ENCODE measurements at places on chromosomes 7 and 10.

DNA sequence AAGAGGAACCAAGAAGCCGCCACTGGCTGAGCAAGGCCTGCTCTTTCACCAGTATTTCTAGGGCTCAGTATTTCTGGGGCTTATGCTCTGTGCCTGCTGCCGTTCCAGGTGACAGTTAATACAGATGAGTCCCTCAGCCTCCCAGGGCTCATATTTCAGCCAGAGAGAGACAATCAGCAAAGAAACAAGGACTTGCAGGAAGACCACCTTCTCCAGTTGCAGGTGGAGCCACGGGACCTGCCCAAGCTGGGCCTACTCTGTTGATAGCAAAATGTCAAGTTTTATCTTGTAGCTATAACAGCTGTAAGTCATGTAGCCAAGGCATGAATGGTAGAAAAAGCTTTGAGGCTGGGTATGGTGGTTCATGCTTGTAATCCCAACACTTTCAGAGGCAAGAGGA is 42.7 kb downstream of the NPTX2 start:
- no peak for DNase-seq

DNA sequence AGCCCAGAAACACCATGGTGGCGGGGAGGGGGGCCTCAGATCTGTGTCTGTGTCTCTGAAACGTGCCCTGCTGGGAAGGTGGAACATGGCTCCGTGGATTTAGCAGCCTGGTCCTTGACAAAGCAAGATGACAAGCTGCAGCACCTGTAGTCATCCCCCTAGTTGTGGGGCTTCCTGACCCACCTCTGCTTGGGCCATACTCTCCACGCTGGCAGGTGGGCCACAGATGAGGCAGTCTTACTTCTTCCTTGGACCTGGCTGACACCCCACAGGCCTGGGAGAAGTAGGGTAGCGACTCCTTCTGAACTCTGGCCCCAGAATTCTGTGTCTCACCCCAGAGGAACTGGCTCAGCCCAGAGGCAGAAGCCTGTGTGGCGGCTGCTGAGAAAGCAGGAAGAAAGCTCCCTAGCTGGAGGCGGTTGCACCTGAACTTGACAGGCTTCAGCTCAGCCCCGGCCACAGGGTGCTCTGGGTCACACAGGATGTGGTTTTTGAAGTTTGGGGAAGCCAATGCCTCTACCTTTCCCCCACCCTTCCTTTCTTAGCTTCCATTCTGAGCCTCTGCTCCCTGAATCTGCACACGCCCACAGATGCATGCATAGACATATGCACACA is 113.9 kb downstream of the ABLIM1 start:
- DNase-seq = no peak

DNA sequence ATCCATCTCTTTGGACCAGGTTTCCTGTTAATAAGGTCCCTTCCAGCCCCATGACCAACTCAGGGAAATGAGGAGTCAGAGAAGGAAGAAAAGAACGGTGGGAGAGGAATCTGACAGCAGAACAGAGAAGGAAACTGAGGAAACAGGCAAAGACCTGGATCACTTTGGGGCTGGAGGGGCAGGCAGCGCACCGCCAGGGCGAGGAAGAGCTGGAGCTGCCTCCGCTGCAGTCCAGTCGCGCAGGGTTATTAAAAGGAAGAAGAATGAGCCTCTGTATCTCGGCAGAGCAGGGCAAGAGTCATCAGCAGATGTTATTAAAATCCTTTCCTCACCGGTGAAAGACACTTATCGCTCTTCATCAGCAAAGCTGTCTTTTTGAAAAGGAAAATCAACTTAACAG is 37.7 kb upstream of the R3HCC1L start:
- no peak for DNase-seq

DNA sequence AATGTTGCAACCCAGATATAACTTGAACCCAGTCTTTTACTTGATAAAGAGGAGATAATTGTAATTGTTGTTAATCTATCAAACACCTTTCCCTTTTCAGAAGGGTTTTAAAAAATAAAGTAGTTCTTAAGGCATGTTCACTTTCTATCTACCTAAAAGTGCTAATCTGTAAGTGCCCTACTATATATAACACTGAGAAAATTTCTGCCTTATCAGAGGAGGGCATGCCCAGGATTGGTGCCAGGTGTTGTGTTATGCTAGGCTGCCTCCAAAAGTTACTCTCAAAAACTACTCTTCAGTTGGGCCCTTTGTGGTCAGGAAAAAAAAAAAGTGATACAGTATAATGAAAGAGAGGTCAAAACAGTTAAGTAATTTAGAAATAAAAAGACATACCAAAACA is 36.3 kb downstream of the SMNDC1 start:
- DNase-seq = no peak

- no peak for DNase-seq
Observed at GRCh38 chr7:150556521-150557138, 10.6 kb upstream of the GIMAP4 start.

DNA sequence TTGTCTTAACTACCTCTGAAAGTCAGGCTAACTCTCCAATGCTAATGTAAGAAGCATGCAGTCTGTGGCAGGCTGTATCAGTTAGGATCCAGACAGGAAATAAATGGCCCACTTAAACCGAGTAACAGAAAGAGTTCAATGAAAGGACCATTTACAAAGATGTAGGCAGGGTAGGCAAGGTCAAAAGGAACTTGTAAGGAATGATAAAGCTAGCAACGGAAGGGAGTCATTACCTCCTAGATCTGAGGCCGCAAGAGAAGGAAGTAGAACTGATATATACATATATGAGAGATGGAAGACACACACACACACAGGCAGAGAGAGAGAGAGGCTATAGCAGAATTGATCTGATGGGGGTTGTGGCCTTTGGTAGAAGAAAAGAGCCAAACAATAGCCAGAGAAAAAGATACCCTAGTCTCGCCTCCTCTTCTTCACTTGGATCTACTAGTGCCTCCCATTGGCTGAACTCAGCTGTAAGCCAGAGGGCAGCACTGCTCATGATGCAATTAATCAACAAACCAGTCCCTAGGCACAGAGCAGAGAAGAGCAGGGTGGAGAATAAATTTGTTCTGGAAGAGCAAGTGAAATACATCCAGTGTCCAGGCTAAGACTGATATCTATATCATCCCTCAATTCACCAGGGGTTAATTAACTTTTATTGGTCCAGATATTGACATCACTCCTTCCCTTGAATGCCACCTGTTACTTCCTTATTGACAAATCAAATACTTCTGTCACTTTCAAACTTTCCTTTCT is 91.2 kb downstream of the LSMEM1 start:
- DNase-seq = no peak

- no peak for DNase-seq
Observed at GRCh38 chr7:14666304-14666703, 236.2 kb downstream of the DGKB start.

DNA sequence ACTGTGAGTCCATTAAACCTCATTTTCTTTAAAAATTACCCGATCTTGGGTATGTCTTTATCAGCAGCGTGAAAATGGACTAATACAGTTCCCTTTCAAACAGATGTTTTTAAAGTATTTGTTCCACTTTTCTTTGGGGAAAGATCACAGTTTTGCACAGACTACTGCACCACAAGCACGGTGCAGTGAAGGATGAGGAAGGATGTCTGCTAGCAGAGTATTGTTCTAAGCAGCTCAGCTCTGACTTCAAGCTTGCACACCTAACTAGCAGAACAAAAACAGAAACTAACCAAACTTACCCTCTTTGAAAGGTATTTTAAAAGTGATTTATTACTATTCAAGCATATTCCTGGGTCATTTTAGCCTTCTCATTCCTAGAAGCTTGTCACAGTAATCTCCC is 20.0 kb downstream of the THNSL1 start:
- DNase-seq = no peak

DNA sequence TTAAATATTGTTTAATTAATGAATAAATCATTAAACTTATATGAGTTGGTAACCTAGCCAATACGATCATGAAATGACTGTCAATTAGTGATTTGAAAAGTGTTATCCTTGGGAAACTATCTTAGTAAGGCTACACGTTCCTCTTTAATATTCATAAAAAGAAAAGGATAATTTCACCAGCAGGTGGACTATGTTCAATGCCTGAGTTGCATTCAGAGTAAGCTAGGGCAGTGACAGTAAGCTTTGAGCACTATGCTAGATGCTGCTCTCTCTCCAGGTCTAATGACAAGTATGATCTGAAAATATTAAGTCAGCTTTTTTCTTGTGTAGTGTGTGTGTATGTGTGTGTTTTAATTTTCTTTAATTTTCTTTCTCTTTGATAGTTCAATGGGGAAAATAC is 486.3 kb upstream of the PCDH15 start:
- no peak for DNase-seq

- no peak for DNase-seq
Observed at GRCh38 chr10:19683356-19683755, 132.9 kb upstream of the PLXDC2 start.

- DNase-seq = no peak
Observed at GRCh38 chr7:1301054-1301881, 68.6 kb downstream of the UNCX start.

GRCh38 chr7:102967798-102968197 is 55.0 kb downstream of the LRRC17 start:
- no peak for DNase-seq

DNA sequence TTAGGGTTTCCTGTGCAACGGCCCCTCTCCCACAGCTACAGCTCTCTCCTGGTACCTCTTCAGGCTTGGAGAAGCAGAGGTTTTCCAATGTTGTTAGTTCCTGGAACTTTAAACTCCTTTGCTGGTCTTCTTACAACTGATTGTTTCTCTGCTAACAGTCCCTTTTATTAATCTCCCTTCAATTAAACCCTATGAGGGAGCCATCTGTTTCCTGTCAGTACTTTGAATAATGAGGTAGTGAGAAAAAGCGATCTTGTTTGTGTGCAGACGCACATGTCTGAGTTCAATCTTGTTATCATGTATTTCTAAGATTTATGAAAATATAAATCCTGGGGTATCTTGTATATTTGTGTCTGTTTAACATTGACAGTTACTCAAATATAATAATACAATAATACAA is 102.4 kb downstream of the MDFIC start:
- no peak for DNase-seq

DNA sequence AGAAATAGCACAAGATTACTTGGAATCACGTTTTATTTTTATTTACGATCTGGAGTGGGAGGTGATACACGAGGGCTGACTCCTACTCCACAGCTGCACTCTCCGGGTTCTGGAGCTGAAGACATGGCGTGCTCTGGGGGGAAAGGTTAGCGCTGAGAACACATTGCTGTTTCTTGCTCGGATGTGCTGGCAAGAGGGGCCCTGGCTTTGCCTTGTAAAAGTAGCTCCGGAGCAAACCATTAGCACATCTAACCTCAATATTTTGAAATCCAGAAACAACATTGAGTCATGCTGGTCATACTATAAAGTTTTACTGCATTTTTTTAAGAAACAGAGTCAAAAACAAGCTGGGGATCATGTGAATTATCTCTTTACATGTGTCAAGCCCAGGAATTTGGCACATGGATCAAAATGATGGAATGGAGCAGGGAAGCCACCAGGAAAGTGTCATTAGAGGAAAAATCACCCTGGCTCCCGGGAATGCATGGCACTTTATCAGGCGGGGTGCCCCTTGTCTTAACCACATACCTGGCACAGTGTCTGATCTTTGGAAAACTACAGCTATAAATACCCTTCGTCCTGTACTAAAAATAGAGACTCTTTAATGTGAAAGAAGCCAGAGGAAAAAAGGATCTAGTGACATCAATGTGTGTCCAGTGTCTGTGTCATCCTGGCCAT is 31.6 kb upstream of the LYZL1 start:
- peak; percentile 79 for DNase-seq

DNA sequence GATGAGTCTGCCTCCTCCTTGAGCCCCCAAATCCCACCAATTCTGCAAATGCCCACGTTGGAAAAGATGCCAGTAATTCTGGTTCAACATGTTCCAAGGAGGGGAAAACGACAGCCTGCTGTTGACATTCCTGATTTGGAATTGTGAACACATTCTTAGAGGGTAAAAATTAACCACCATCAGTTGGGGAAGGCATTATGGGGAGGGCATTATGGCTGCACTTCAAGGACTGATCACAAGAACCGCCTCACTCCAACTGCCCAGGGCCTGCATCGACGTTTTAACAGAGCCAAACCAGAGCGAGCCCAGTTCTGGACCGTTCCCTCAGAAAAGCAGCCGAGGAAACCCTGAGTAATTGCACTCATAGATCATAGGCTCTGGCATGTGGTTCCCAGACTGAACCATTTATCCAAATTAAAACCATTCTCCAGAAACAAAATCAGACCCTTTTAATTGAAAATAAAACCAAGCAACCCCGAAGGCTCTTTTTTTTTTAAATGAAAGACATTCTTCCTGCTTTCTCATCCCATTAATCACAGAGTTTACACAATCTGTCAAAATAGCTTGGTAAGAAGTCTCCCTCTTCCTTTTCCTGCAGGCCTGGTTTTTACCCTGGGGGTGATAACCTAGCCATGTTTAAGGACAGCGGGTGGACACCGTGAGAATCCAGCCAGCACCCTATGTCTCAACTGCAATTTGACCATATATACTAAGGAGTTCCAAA is 8.0 kb downstream of the TNS3 start:
- no peak for DNase-seq

Data from smooth muscle cell of the brain vasculature (primary cell).